ENCODE measurements at places on chromosomes 1 and 21.

DNA sequence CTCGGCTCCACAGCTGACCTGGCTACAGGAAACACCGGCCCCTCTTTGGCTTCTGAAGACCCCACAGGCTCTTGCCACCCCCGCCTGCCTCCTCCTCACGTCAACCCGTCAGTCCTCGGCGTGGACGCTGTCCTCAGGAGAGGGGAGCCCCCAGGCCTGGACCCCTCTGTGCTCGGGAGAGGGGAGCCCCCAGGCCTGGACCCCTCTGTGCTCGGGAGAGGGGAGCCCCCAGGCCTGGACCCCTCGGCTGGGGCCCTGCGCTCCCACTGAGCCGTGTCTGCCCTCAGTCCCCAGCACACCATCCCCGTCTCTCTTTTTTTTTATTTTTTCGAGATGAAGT lies 26.0 kb upstream of the C1orf159 start:
- DNase-seq = no peak

GRCh38 chr1:46535063-46535462 lies 16.4 kb downstream of the KNCN start:
- no peak for DNase-seq

DNA sequence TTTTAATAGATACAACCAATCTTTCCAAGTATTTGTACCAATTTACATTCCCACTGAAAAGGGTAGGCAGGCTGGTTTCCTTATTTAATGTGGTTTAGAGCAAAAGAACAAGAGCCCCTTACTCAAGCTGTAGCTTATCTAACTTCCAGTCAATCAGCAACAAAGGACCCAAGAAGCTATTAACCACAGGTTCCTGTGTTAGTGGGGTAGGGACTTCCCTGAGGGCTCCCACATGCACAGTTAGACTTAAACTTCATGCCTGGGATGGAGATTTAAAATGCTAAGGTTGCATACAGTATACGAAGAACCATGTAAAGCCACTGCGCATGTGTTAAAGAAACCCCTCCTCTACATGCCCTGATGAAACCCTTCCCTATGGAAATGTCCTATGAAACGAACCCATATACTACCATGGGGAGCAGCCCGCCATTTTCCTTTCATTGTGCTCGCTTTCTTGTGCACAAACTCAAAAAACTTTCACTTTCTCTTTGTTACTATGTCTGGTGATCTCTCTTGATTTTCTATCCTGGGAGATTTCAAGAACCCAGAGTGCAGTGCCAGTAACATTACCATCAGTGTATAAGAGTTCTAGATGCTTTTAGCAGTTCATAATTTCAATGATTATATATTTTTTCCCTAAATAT lies 23.3 kb upstream of the ST6GALNAC5 start:
- no peak for DNase-seq

- DNase-seq = no peak
These were observed 13.4 kb upstream of the NRIP1 start for GRCh38 chr21:15078180-15078579.

GRCh38 chr1:56831871-56832693 lies 12.9 kb upstream of the FYB2 start:
- DNase-seq = peak; percentile 6

DNA sequence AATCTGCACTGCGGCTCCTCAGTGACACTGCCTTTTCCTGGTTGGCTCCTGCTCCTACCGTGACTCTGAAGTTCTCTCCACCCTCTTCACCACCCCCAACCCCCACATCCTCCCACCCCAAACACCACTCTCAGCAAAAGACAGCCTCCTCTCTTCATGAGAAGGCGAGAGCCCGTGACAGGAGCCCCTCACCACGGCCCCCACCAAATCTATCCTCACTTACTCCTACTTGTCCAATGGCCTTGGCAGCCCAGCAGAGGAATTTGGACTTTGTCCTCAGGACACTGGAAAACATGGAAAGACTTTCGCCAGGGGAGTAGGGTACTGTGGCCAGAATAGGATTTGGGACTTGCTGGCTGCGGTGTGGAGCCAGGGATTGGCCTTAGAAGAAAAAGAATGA lies 6.9 kb downstream of the TMEM125 start:
- DNase-seq = no peak

GRCh38 chr1:92913093-92913819 lies 48.0 kb downstream of the DIPK1A start:
- no peak for DNase-seq

DNA sequence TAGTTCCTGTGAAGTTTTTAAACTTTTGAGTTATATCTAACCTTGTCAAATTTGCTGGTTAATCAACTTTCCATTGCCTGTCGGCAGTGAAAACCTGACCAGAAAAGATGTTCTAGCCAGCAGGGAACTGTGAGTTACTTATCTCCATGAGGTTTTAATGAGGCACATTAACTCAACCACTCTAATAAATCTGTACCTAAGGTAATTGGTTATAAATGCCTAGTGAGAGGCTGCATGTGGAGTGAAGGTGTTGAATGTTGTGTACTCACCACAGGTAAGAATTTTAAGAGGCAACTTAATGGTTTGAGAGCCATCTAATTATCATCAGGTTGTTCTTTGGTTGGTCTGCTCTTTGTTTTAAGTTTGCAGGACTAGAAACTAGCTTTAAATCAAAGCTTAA lies 138.4 kb upstream of the LHX8 start:
- DNase-seq = no peak

GRCh38 chr1:39845569-39846566 lies 37.4 kb downstream of the TRIT1 start:
- DNase-seq = peak; percentile 100

GRCh38 chr1:211928290-211928801 lies 97.8 kb upstream of the LPGAT1 start:
- DNase-seq = no peak

- DNase-seq = no peak
These were observed 33.1 kb downstream of the LTN1 start for GRCh38 chr21:28959367-28960099.

DNA sequence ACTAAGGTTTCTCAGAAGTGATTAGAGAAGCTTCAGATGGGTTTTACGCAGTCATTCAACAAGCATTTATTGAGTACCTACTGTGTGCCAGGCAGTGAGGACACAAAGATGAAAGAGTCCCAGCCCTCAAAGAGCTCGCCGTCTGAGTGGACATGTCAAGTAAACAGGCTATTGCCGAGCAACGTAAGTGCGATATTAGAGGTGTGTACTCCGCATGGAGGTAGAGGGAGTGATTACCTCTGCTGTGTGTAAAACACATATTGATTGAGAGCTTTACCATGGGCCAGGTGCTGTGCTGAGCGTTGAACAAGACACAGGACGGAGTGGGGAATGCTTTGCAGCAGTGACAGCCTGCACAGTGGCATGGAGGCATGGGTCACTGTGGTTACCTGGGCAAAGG lies 49.5 kb upstream of the GPR37L1 start:
- no peak for DNase-seq

DNA sequence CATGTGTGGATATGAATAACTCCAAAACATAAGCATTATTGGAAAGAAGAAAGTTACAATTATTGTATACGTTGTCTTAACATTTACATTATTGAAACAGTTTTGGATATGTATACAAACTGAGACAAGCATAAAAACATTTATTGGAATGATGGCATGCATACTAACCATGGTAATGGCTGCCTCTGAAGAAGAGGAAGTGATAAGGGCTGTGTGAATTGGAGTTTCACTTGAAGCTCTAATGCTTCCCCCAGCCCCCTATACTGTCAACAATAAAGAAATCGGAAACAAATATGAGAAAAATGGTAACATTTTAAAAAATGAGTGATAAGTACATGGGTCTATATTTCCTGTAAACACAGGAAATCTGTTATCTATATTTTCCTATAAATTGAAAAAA lies 367.7 kb upstream of the DPYD start:
- DNase-seq = no peak
